ENCODE measurements at places on chromosomes 7 and 10. TPM values are rescaled to one million over a fixed set of nuclear protein-coding genes. Genes with fewer than 3 reads are reported as not detected.

Gene FOXI2
- total RNA-seq: not detected

Gene EGFR
- 50.1 TPM for total RNA-seq

Gene SFRP5
- total RNA-seq: not detected

Gene ZCCHC24
- total RNA-seq: 25.0 TPM

Gene DNAJB6
- total RNA-seq: 91.9 TPM

Gene HKDC1
- total RNA-seq: 0.13 TPM

Gene ANKRD7
- 0.91 TPM for total RNA-seq

Gene PAPOLB
- not detected for total RNA-seq

Gene CLEC2L
- not detected for total RNA-seq

Gene CDHR3
- 3.4 TPM for total RNA-seq

Gene IFIT1B
- under 0.01 TPM for total RNA-seq

Gene GDF2
- not detected for total RNA-seq

Gene SORBS1
- 0.16 TPM for total RNA-seq

Gene ELMO1
- total RNA-seq: 2.3 TPM

Gene PNLIP
- not detected for total RNA-seq

Gene CDK14
- 26.3 TPM for total RNA-seq

Gene SLC39A12
- total RNA-seq: not detected

Gene LOXL4
- total RNA-seq: 6.9 TPM

Gene GDF10
- total RNA-seq: 8.2 TPM

Gene PARD3
- 34.7 TPM for total RNA-seq

Gene DIP2C
- total RNA-seq: 8.7 TPM

Gene HDAC9
- total RNA-seq: not detected

Gene OPN1SW
- not detected for total RNA-seq

Gene CUZD1
- 0.13 TPM for total RNA-seq

Gene TRIM74
- not detected for total RNA-seq

All from epithelial cell of alveolus of lung (primary cell).